ENCODE measurements at places on chromosomes 7 and 10. TPM values are rescaled to one million over a fixed set of nuclear protein-coding genes. Genes with fewer than 3 reads are reported as not detected.

DNA sequence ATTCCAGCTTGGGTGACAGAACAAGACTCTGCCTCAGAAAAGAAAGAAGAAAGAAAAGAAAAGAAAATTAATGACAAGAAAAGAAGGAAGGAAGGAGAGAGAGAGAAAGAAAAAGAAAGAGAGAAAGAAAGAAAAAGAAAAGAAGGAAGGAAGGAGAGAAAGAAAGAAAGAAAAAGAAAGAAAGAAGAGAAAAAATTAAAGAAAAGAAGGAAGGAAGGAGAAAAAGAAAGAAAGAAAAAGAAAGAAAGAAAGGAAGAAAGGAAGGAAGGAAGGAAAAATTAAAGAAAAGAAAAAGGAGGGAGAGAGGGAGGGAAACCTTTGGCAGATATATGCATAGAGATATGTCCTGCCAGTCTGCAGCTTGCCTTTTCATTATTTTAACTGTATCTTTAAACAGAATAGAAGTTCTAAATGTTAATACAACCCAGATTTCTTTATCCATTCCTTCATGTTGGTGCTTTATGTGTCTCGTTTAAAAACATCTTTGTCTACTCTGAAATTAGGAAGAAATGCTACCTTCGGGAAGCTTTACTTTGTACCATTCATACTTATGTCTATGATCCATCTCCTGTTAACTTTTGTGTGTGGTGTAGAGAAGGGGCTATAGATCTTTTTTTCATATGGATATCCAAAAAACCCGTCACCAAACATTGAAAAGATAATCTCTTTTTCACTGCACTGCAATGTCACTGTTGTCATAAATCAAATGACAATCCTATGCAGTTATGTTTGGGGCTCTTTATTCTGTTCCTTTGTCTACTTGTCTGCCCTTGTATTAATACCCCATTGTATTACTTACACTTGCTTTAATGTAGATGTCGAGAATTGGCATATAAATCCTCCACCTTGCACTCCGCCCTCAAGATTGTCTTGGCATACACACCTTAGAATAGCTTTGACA lies 70.8 kb downstream of the VSTM4 start:
- H3K27me3 ChIP-seq, result no peaks in the 10 kb centered on the region
- no peaks in the 10 kb centered on the region for H3K36me3 ChIP-seq
- no peak overlapping the region for H3K27ac ChIP-seq
- DNase-seq, result no peak
- no peak overlapping the region for H3K4me3 ChIP-seq
- no peaks in the 10 kb centered on the region for H3K4me1 ChIP-seq

HACD1 gene
- polyA plus RNA-seq, result 6.0 TPM

DNA sequence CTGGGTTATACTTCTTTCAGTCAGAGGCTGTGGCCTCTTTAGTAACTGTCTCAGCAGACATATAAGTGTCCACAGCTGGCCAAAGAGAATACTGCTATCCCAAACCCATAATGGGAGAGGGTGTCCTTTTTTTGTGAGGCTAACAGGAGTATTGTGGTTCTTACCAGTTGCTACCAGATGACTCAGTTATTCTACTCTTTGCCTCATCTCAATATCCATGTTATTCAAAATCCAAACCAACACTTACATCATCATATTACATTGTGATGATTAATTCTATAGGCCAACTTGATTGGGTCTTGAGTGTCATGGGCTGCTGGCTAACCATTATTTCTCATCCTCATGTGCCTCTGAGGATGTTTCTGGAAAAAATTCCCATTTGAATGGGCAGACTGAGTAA lies 120.9 kb downstream of the TMEM168 start:
- no peak overlapping the region for H3K27ac ChIP-seq
- no peak overlapping the region for H3K4me3 ChIP-seq
- H3K36me3 ChIP-seq, result no peaks in the 10 kb centered on the region

GRCh38 chr7:26237035-26237807 lies 35.7 kb downstream of the CBX3 start:
- no peak overlapping the region for H3K4me3 ChIP-seq
- no peaks in the 10 kb centered on the region for H3K27me3 ChIP-seq
- no peak for DNase-seq
- H3K27ac ChIP-seq, result no peak overlapping the region

DNA sequence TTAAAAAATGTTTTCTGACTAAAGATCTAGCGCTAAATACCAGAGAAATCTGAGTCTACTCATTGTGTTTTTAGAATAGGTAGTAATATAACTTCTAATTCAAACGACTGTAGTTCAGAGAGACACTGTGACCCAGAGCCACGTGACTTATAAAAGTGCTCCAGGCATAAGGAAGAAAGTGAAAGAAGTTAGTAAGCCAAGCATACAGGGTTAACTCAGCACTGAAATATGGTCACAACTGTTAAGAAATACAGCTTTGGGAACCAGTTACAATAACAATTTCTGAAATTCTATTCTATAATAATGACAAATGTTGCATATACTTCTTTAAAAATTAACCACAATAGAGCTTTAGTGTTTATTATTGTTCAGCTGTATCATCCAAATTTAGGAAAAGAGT lies 119.1 kb downstream of the TFEC start:
- DNase-seq, result no peak
- no peaks in the 10 kb centered on the region for H3K36me3 ChIP-seq
- H3K27me3 ChIP-seq, result no peaks in the 10 kb centered on the region
- peaks cover 11% of the 10 kb centered on the region for H3K4me1 ChIP-seq

Data from pancreas (tissue), 10 donors.